ENCODE measurements at places on chromosomes 4 and X.

GRCh38 chr4:181698221-181698620 is 545.0 kb upstream of the TENM3 start:
- H3K27ac ChIP-seq, result no peak overlapping the region
- no peak for DNase-seq
- no peak overlapping the region for H3K4me3 ChIP-seq
- H3K36me3 ChIP-seq, result no peaks in the 10 kb centered on the region
- no peaks in the 10 kb centered on the region for H3K4me1 ChIP-seq
- H3K27me3 ChIP-seq, result no peaks in the 10 kb centered on the region

- no peaks in the 10 kb centered on the region for H3K36me3 ChIP-seq
- DNase-seq, result no peak
- no peak overlapping the region for H3K27ac ChIP-seq
- H3K4me3 ChIP-seq, result no peak overlapping the region
Measured at GRCh38 chr4:182380771-182381181, 137.6 kb downstream of the TENM3 start.

GRCh38 chr4:64489628-64490027 is 80.4 kb upstream of the TECRL start:
- no peak overlapping the region for H3K4me3 ChIP-seq
- no peaks in the 10 kb centered on the region for H3K36me3 ChIP-seq
- no peak for DNase-seq
- H3K27me3 ChIP-seq, result no peaks in the 10 kb centered on the region

- DNase-seq, result no peak
- H3K27me3 ChIP-seq, result peaks cover 2% of the 10 kb centered on the region
- H3K4me3 ChIP-seq, result no peak overlapping the region
- H3K4me1 ChIP-seq, result peaks cover 4% of the 10 kb centered on the region
Measured at GRCh38 chr4:4640692-4641091, 98.8 kb upstream of the STX18 start.

- H3K4me3 ChIP-seq, result no peak overlapping the region
- peak; percentile 30 for DNase-seq
- H3K36me3 ChIP-seq, result no peaks in the 10 kb centered on the region
- no peak overlapping the region for H3K27ac ChIP-seq
Measured at GRCh38 chrX:119008110-119008744, 33.8 kb downstream of the LONRF3 start.

DNA sequence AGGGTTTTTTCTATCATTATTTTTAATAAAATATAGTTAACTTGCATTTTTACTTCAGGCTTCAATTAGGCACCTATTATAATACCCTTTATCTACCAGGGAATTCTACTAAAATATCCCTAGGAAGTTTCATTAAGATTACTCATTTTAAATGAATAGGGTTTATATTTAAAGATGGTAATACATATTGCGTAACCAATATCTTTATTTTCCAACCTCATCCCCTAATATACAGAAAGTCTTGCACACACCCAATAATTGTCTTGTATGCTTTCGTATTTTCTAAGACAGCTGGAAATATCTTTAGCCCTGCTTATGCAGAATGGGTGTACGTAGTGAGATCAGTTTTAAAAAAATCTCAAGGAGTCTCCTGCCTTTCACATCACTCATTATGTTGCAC is 1186.8 kb downstream of the TECRL start:
- no peaks in the 10 kb centered on the region for H3K4me1 ChIP-seq
- no peak overlapping the region for H3K4me3 ChIP-seq
- no peak overlapping the region for H3K27ac ChIP-seq

- no peak overlapping the region for H3K27ac ChIP-seq
- H3K4me1 ChIP-seq, result no peaks in the 10 kb centered on the region
- DNase-seq, result peak; percentile 34
- H3K4me3 ChIP-seq, result no peak overlapping the region
Measured at GRCh38 chr4:184838249-184839074, 12.7 kb upstream of the ACSL1 start.

DNA sequence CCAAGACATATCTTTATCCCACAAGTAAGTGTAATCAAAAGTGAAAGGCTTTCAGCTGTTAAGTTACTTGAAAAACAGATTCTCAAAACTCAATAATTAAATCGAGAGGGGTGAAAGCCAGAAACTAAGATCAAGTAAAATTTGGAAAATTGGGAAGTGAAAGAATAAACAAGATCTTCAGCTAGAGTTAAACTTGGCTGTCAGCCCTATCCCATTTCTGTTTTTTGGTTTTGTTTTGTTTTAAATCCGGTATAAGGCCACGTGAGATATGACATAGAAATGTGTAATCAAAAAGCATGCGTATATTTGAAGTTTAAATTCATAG is 856.8 kb downstream of the STIM2 start:
- no peaks in the 10 kb centered on the region for H3K27me3 ChIP-seq
- H3K4me1 ChIP-seq, result no peaks in the 10 kb centered on the region
- no peak overlapping the region for H3K27ac ChIP-seq
- H3K36me3 ChIP-seq, result no peaks in the 10 kb centered on the region

GRCh38 chrX:34218063-34218462 is 85.9 kb upstream of the FAM47A start:
- no peaks in the 10 kb centered on the region for H3K4me1 ChIP-seq
- DNase-seq, result no peak
- H3K36me3 ChIP-seq, result no peaks in the 10 kb centered on the region
- no peak overlapping the region for H3K27ac ChIP-seq
- no peak overlapping the region for H3K4me3 ChIP-seq

DNA sequence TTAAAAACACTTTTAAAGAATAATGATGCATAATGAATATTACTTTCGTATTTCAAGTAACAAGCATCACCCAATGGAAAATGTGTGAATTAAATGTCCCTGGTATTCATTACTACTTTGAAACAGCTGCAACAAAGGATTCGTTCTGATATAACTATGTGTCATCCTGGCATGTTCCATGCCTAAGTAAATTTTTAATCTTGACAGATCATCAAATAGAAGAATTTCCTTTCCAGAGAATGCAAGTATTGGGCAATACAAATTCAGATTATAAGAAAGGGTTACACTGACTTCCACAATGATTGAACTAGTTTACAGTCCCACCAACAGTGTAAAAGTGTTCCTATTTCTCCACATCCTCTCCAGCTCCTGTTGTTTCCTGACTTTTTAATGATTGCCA is 105.3 kb downstream of the SPCS3 start:
- peak; percentile 24 for DNase-seq
- no peak overlapping the region for H3K4me3 ChIP-seq
- no peaks in the 10 kb centered on the region for H3K4me1 ChIP-seq

DNA sequence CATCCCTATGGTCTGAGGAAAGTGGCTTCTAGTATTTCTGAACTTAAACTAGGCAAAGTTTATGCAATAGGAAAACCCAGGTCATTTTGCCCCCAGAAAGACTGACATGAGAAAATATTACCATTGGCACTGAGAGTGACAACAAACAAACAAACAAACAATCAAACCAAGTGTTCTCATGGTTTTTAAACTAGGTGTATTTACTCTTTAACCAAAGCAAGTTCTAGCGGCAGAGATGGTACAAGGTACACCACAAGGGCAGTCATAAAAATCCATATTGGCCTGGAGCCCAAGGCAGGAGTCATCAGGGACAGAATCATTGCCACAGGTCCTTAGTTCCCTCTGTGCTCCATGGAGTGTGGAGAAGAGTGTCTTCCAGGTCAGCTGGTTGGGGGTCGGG is 26.0 kb upstream of the ENPEP start:
- H3K36me3 ChIP-seq, result no peaks in the 10 kb centered on the region
- no peaks in the 10 kb centered on the region for H3K4me1 ChIP-seq
- no peak for DNase-seq
- no peak overlapping the region for H3K27ac ChIP-seq
- no peaks in the 10 kb centered on the region for H3K27me3 ChIP-seq
- no peak overlapping the region for H3K4me3 ChIP-seq

DNA sequence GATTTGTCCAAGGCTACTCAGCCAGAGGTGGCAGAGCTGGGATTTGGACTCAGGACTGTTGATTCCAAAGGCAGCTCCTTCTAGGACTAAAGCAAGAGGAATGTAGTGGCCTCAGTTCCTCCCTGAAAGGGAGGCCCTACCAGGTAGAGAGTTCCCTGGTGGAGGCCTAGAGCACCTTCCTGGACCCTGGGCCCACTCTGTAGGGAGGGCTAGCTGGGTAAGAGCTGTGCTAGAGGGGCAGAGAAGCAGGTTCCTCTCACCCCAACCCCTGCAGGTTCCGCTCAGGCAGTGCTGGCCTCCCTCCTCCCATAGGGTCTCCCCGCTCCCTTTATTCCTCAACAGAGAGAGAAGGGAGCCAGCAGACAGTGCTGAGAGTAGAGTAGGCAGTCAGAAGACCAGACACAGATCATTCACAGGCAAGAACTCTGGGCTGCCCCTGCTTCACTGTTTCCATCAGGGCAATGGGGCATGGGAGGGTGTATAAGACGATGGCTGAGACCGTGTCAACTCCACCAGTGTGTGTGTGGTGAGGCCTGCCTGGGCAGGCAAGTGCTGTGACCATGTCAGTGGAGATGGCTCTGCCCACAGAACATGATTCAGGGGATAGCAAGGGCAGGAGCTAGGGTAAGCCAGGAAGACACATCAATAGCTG is 12.4 kb upstream of the PJA1 start:
- no peak overlapping the region for H3K4me3 ChIP-seq
- DNase-seq, result no peak
- no peak overlapping the region for H3K27ac ChIP-seq
- no peaks in the 10 kb centered on the region for H3K36me3 ChIP-seq

DNA sequence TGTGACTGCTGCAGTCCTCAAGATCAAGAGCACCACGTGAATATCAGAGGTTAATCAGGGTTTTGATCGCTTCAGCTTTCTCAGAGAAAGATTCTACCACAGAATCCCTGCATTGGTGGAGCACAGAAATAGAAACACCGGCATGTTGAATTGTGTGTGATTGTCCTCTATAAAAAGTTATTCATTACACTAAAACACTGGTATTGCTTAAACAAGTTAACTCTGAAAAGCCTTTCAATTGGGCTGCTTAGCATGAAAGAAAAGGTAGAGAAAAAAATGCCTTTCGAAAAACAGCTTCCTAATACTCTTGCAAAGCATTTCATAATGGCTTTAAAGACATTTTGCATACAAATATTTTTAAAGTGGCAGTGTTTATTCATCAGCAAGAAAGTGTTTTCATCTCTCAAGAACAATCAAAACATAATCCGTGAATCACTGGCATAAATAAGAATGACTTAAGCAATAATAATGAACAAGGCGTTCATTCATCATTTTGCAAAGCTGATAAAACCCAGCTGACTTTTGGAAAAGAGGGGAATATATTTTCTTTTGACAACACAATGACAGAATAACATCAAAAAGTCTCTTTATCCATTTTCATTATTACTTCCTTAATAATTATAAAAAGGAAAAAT is 61.1 kb downstream of the HELT start:
- DNase-seq, result no peak
- no peak overlapping the region for H3K27ac ChIP-seq
- peaks cover 16% of the 10 kb centered on the region for H3K27me3 ChIP-seq
- no peaks in the 10 kb centered on the region for H3K4me1 ChIP-seq
- no peak overlapping the region for H3K4me3 ChIP-seq

DNA sequence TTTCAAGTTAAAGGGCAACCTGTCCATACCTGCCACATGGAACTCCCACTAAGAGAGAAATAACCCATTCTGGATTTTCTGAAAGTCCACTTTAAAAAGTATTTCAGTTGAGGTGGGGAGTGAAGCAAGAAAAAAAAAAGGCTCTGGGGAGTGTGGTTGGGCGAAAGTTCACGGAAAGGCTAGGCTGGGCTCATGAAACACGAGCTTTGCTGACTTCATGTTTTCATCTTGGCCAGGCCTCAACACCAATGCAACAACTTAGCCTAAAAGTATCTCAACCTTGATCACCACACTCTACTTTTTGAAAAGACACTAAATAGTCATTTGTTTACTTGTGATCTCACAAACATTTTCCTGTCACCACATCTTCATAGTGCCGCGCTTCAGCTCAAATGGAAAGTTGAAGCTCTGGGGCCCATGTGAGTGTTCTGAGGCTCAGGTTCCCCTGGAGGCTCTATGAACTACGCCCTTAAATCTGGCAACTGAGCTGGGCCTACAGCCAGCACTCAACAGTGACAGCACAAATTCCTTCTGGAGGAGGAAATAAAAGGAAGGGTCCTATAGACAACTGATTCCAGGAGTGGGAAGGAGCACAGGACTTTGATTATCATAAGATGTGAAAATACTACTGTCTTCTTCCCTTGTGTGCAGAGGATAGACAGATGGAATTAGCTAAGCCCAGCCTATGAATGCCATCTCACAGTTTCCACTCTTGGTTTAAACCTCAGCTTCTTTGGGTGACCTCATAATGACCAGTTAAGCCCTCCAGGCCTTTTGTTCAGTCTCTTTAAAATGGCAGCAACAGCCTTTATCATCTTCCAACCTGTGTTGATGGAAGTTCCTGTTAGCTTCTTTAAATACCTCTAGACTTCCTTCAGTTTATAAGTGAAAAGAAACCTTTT is 5.1 kb downstream of the CD40LG start:
- H3K4me3 ChIP-seq, result no peak overlapping the region
- no peak for DNase-seq
- H3K36me3 ChIP-seq, result no peaks in the 10 kb centered on the region
- H3K27me3 ChIP-seq, result peaks cover 2% of the 10 kb centered on the region
- H3K4me1 ChIP-seq, result no peaks in the 10 kb centered on the region

DNA sequence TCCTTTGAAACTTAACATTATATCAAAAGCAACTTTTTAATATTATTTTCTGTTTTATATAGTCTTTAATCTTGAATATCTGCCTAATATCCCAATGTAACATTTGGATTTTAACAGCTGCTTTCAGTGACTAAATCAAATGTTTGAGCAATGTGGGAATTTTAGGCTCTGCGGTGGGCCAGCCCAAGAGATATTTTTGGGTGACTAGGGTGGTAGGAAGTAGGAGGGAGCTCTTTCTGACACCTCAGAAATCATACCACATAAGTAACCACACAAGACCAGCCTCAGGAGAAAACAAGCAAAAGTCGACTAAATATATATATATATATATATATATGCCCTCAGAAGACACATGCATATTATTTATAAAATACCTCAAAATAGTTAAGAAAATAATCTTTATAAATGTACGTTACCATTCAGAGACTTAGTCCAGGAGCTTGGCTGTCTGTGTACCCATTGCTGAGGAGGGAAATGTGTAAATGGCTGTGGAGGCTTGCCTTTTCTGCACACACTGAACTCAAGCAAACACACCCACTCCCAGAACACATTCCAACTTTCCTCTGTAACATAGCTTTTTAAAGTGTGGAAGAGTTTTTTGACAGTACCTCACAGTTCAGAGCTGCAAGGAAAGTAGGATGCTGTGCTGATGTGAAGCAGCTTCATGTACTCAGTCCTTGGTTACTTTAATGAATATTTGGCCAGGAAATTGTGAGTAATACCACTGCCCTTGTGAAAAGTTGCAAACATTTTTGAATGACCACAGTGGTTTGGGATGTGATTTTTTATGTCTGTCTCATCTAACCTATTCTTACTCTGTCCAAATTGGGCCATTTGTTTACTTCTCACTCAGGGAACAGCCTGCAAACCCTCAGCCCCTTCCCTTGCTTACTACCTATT is at the start of gene RTL3:
TSS of gene RTL3 (minus strand) at position 484 of the 900 bp plus-strand sequence. CDS start 908 bp downstream, outside the sequence.
- DNase-seq, result peak; percentile 78
- no peaks in the 10 kb centered on the region for H3K27me3 ChIP-seq

- no peak overlapping the region for H3K4me3 ChIP-seq
- H3K4me1 ChIP-seq, result no peaks in the 10 kb centered on the region
- no peak overlapping the region for H3K27ac ChIP-seq
- H3K36me3 ChIP-seq, result no peaks in the 10 kb centered on the region
- H3K27me3 ChIP-seq, result no peaks in the 10 kb centered on the region
- no peak for DNase-seq
Measured at GRCh38 chr4:113212613-113213012, 163.2 kb downstream of the ANK2 start.

- H3K4me1 ChIP-seq, result no peaks in the 10 kb centered on the region
- DNase-seq, result no peak
Measured at GRCh38 chr4:146040623-146041022, 102.0 kb upstream of the ZNF827 start.

Measured in IMR-90 (cell line).